Adrenal gland (tissue), 19 donors: ENCODE measurements at places on chromosomes 12 and 14.

GRCh38 chr14:52043690-52044089, 25.2 kb downstream of the NID2 start:
- DNase-seq, result no peak

GRCh38 chr14:32726516-32726915, 212.2 kb upstream of the NPAS3 start:
- no peak for DNase-seq

DNA sequence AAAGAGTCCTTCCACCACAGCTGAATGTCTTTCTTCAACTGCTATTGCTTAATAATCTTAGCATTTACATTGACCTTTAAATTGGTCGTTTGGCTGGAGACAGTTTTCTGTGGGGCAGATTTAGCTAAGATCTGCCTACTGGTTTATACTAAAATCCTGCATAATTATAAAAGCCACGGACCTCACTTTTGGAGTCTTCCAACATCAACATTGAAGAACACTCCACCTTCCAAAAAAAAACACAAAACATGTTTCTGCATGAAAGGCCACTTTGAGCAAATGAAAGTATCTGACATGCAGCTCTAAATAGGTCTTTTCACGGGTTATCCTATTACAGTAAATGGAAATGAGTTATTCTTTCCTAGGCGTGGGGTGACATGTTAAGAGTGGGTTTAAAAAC, 57.0 kb upstream of the KRR1 start:
- DNase-seq, result no peak

GRCh38 chr12:4107436-4107878, 166.1 kb upstream of the CCND2 start:
- DNase-seq, result peak; percentile 83

GRCh38 chr14:104395276-104395675, 184.3 kb upstream of the C14orf180 start:
- DNase-seq, result no peak

- peak; percentile 7 for DNase-seq
These were observed 378.8 kb downstream of the ALG10 start for GRCh38 chr12:34400986-34401658.

DNA sequence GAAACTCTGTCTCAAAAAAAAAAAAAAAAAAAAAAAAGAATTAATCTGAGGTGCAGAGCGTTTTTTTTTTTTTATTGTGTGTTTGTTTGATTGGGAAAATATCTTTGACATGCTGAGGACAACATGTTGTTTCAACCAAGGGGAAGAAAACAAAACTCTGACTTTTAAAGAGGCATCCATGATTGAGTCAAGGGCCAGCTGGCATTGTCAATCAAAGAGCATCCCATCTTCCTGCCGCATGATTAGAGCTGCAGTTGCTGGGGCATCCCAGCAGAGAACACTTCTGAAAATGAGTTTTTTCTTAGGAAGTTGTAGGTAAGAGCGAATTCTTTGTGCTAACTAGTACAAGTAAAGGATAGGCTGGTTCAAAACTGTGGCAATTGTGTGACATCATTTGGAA, 200.9 kb upstream of the DAAM1 start:
- DNase-seq, result no peak

DNA sequence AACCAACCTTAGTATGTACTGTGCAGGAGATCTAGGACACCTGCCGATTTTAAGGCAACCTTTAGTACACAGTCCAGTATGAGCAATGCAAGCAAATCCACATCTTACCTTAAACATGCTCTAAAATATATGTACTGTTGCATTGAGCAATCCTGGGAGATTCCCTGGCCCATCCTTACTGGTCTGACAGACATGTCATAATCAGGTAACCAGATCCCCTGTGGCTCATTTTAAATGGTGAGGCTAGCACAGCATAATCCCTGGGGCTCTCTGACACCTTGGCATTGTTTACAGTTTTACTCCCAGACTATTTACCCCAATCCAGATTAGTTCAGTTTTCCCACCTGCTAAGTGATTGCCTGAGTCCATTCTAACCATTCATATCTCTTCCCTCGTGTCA, 15.1 kb downstream of the BMAL2 start:
- DNase-seq, result no peak

DNA sequence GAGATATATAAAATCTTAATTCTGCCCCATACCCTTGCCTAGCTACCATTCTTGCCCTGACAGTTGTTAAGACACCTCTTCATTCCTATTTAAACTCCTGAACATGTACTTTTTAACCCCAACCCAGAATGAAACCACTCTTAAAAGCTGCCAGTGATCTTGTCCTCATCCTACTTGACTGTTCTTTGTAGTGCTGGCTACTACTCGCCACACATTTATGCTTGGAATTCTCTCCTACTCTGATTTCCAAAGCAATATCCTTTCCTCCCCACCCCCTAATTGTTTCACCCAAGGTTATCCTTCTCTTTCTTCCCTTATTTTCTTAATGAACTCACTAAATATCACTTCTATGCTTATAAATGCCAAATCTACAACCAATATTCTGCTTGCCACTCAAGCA, 4.1 kb downstream of the NFYB start:
- no peak for DNase-seq

DNA sequence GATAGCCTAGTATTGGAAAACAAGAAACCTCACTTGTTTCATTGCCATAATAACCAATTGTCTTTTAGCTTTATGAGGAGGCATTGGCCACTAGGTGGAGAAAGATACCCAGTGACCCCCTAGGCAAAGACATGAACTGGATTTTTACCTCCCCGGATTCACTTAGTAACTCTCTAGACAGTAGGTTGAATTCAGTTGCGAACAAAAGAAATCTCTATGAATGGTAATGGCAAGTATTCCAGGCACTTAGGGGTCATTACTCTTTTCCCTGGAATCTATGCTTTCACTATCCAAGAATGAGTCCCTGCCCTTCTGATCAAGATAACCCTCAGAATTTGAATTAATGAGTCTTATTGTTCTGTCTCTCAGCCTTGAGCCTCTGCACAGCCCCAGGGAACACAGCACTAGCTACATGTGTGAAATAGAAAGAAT, 29.5 kb upstream of the RHOJ start:
- DNase-seq, result no peak

- DNase-seq, result no peak
These were observed 44.8 kb downstream of the PZP start for GRCh38 chr12:9163392-9163791.

GRCh38 chr14:105533391-105533790, 7.0 kb downstream of the TMEM121 start:
- no peak for DNase-seq

- peak; percentile 13 for DNase-seq
These were observed 37.9 kb downstream of the SH2B3 start for GRCh38 chr12:111443586-111443985.

- DNase-seq, result peak; percentile 46
These were observed 18.0 kb upstream of the NUDT14 start for GRCh38 chr14:105199093-105199492.

DNA sequence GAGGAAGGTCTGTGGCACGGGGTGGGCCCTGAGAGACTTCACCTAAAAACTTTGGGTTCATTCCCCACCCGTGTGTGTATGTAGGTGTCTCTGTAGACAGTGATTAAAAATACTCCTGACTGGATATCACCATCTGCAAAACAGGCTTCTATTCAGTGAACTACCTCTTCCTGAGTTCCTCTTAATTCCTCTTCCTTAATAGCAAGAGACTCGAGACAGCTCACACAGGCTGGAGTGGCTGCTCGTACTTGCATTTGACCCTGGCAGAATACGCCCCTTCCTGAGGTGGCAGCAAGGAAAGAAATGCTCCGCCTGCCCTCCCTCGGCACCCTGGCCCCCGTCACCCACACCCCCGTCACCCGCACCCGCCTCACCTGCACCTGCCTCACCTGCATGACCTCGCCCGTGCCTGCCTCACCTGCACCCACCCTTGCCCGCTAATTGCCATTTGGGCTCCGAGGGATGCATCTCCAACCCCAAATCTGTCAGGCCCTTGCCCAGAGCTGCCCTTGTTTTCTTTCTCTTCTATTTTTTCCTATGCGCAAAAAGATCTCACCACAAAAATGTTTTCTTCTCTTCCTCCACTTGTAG, 90.0 kb downstream of the FBXL14 start:
- DNase-seq, result no peak

- DNase-seq, result no peak
These were observed 6.0 kb downstream of the HDAC7 start for GRCh38 chr12:47813511-47814196.

GRCh38 chr12:47992776-47993175, 11.5 kb downstream of the COL2A1 start:
- DNase-seq, result no peak

DNA sequence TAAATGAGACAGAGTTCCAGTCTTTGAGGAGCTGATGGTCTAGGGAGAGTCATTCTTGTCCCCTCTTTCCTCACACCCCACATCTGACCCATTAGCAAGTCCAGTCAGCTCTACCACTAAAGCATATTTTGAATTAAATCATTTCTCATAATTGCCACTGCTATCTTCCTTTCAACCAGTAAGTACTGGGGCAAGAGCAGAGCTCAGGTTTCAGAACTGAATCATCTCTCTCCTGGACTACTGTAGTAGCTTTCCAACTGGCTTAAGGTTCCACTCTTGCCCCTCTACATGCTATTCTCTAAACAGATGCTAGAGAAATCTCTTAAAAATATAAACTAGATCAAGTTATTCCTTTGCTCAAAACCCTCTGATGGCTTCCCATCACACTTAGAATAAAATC, 218.3 kb downstream of the TTC6 start:
- no peak for DNase-seq

GRCh38 chr14:67564236-67564635, 31.1 kb downstream of the PLEKHH1 start:
- no peak for DNase-seq

- DNase-seq, result no peak
These were observed 49.1 kb downstream of the JAG2 start for GRCh38 chr14:105119408-105120025.

DNA sequence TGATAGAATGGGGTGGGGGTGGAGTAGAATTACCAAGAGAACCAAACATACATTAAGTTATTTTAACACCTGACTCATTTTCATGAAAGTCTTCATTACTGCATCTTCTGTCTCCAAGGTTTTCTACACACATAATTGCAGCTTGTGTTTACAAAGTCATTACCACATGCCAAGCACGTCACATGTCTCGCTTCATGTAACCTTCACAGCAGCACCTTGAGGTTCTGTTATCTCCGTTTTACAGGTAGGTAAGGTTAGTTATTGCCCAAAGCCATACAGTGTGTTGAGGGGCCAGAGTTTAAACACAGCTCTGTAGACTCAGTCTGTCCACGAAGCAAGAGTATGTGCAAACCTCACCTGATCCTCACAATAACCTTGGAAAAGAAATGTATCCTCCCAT, 64.3 kb upstream of the RBM19 start:
- no peak for DNase-seq

DNA sequence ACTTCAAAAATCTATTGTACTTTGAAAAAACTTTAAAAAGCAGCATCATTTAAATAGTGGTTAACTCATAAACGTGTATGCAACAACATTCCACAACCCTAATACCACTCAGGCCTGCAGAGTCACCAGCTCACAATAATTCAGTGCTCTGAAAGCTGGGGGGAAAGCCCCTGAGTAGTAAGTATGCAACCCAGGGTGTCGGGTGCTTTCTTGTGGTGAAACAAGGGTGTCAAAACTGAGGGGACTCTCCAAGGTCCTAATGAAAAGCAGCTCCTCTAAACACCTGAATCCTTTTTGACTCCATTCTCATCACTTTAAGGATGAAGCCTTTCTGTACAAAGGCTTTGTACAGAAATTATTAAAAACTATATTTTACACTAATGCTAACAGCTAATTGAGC, 33.7 kb downstream of the FGFR1OP2 start:
- no peak for DNase-seq

DNA sequence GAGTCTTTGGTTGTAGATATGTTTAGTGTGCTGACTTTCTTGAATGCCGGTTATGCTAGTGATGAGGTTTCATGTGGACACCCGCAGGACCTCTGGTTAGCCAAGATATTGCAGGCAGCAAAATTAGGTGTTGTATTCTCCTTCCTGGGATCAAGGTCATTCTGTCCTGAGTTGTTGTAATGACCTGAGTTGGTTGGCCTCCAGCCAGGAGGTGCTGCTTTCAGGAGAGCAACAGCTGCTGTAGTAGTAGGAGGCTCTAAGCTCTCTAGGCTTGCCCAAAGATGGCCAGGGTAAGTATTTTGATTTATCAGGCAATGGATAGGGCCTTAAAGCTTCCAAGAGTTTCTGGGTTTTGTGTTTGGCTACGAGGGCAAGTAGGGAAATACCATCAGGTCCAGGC, 56.0 kb upstream of the BDKRB2 start:
- DNase-seq, result peak; percentile 8

DNA sequence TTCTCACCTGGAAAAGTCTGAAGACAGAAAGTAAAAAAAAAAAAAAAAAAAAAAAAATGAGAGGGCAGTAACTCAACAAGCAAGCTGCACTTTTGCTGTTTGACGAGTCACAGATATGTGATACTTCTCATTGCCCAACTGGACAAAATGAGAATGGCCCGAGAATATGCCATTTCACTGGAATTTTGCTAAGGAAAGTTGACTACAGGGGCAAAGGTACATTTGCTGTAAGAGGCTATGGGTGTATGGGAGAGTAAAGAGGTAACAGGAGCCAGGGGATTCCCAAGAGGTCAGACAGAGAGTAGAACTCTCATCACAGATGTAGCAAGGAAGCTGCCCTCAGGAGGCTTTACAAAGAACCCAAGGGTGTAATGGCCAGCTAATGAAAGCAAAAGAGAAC, 22.9 kb downstream of the KIF21A start:
- no peak for DNase-seq

GRCh38 chr12:47739979-47740378, 14.7 kb upstream of the ENDOU start:
- no peak for DNase-seq

- no peak for DNase-seq
These were observed 2.2 kb upstream of the LAG3 start for GRCh38 chr12:6770094-6770493.

DNA sequence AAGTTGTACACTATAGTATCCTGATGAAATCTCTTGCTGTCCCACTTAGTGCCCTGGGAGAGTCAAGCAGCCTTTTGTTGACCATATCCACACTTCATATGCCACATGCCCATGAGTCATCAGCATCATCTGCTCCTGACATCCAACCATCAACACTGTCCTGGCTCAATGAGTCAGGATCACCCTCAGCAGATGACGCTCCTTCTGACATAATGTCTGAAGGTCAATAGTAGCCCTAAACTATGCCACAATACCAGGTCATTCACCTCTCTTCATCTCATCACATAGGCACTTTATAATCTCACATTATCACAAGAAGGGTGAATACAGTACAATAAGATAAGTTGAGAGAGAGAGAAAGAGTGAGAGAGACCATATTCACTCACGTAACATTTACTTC, 369.0 kb upstream of the FAR2 start:
- peak; percentile 19 for DNase-seq

GRCh38 chr12:47885012-47885501, 19.7 kb downstream of the VDR start:
- DNase-seq, result no peak

GRCh38 chr12:42216737-42217136, 21.3 kb downstream of the YAF2 start:
- DNase-seq, result no peak

DNA sequence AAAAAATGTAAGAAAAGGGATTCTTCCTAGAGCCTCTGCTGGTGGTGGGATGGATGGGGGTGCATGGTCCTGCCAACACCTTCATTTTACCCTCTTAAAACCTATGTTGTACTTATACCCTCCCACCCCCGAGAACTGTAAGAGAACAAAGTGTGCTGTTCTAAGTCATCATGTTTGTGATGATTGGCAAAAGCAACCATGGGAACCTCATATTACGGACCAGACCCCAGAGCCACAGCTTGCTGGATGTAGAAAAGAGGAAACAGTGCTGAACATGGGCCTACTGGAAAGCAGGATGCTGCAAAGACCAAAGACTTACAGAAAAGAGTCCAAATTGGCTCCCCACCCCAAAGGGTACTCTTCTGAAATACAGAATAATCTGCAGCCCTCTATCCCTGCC, 311.2 kb downstream of the DUSP6 start:
- DNase-seq, result no peak
